CD14-positive monocyte (primary cell): ENCODE measurements at places on chromosomes 1 and 21. TPM values are rescaled to one million over a fixed set of nuclear protein-coding genes. Genes with fewer than 3 reads are reported as not detected.
A peak's percentile ranks its signal among the peaks of the same experiment; 100 is the strongest.

DNA sequence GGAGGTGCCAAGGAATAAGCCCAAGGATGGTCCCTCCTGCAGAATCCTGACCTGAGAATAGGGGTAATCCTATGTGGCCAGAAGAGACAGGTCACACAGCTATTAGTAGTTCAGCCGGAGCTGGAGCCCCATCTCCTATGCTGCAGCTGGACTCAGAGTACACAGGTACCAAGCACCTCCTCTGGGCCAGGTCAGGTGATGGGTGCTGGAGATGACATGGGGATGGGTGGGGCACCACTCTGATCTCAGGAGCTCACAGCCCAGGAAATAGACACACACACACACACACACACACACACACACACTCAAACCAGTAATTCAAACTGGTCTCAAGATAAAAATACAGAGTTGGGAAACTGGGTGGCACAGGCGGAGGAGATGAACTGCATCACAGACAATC is 54.2 kb upstream of the SSBP3 start:
- no peak for DNase-seq

- DNase-seq, result peak; percentile 4
Observed at GRCh38 chr21:45817345-45817744, 164.2 kb upstream of the COL6A1 start.

DNA sequence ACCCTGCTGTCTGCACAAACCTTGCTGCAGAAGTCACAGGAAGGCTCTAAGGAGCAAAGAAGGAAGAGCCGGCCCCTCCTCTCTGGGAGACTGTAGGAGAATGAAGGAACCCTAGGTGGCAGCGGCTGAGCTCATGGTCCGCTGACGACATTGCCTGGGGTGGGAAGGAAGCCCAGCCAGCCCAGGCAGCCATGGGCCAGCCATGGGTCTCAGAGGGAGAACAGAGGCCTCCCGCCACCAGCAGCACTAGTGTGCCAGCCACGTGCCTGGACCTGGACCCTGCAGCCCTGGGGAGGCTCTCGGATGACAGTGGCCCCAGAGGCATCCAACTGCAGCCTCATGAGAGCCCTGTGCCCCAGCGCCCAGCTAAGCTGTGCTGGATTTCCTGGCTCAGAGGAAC is 49.2 kb upstream of the POFUT2 start:
- no peak for DNase-seq

- DNase-seq, result peak; percentile 12
Observed at GRCh38 chr21:35281956-35282355, 232.9 kb upstream of the RUNX1 start.

GRCh38 chr1:223700388-223700918 is 11.9 kb upstream of the CAPN2 start:
- DNase-seq, result no peak

The LRRC71 gene
- polyA plus RNA-seq, result not detected in 2 replicates
